Uterus (tissue), 4 donors: ENCODE measurements at places on chromosomes 6 and 20. TPM values are rescaled to one million over a fixed set of nuclear protein-coding genes. Genes with fewer than 3 reads are reported as not detected.

The MATN4 gene
- total RNA-seq: not detected

GRCh38 chr20:19601126-19601810 is 156.8 kb upstream of the RIN2 start:
- no peak for DNase-seq

DNA sequence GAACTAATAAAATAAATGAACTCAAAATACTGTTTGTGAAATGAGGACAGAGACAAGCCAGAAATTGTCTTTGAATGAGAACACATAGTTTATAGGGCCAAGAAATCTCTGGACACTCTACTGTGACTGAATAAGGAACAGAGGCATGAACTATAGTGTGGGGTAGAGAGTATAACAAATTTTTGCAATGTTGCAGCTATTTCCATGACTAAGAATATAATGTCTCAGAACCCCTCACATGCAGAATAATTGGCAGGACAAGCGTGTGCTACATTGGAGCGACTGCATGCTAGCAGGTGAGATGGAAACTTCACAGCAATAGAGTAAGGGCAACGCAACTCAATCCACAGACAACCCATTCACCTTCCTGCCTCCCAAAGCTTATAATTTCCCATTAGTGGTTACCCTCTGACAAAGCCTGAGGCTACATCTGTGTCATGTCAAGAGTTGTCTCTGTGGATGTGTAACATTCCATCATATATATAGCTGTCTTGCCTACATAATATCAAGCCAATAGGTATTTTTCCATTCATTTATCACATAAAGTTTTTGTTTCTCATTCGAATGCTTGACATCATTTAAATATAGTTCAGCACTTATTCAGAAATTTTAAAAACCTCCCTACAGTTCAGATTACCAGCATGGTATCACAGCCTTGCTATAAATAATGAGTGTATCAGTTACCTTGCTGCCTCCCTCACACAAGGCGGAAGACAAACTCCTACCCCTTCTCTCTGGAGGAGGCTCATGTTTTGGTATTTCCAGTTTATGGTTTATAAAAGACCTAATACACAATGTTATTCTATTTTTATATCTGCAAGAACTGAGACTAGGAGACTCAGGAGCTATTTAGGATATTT is 47.9 kb upstream of the ECHDC1 start:
- no peak for DNase-seq

GRCh38 chr20:36654506-36654905 is 8.5 kb upstream of the SLA2 start:
- DNase-seq: no peak

GRCh38 chr20:50982363-50982762 is 23.7 kb downstream of the MOCS3 start:
- DNase-seq: no peak

DNA sequence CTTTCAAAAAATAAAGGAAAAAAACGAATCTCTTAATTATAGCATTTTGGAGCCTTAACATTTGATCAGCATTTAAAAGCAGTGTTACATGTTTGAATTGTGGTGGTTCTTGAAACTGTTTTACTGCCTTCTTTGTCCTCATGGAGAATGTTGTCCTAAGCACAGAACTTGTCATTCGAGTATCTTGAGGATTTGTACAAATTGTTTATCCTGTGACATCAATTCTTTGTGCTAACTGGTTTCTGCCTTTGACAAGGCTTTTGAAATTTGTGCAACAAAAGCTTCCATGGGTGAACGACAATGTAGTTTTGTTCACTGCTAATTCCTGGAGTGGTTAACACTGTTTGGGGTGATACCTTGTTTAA is 130.8 kb downstream of the SCAF8 start:
- DNase-seq: no peak

DNA sequence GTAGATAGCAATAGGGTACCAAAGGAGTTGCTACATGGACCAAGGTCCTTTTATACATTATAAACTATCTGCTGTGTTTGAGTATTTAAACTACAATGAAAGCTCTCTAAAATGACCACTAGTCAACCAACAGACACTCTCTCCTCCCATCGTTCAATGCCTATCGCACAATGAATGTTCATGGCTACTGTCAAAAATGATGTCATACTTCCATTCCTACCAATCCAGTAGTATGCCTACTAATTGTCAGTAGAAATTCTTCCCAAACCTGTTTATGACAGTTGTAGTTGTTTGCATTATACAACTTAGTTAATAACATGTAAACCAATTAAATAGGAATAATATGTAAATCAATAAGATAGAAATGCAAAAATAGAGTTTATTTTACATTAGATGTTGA is 39.0 kb upstream of the VSX1 start:
- DNase-seq: no peak
